ENCODE measurements at places on chromosomes 11 and 22. TPM values are rescaled to one million over a fixed set of nuclear protein-coding genes. Genes with fewer than 3 reads are reported as not detected.

The PVALB gene
- not detected for total RNA-seq

The SCT gene
- total RNA-seq = not detected

The GPHA2 gene
- not detected for total RNA-seq

DNA sequence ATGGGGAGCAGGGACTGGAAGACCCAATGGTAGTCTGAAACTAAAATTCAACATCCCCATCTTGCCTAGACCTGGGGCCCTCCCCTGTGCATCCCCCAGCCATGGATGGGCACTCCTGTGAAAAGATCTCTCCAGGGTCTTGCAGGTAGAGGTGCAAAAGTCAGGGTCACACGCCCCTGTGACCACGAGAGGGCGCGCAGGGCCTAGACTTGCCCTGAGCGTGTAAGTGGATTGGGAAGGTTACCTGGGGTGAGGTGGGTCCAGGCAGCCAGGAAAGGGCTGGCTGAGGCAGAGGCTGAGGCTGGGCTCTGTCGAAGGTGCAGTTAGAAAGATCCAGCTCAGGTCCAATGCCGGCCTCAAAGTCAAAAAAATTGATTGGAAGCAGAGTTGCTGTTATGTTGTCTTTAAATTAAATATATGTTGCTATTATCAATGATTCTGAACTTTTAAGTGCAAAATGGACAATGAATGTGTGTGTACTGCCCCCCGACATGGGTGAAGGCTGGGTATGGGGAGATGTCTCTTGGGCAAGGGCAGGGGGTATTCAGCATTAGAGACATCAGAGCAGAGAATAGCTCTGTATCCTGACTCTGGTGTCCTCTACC, 4.8 kb upstream of the POU2F3 start:
- no peaks in the 10 kb centered on the region for H3K36me3 ChIP-seq
- H3K4me3 ChIP-seq = no peak overlapping the region
- DNase-seq = peak; percentile 75
- H3K4me1 ChIP-seq = no peaks in the 10 kb centered on the region
- no peak overlapping the region for H3K27ac ChIP-seq
- peaks cover 4% of the 10 kb centered on the region for H3K27me3 ChIP-seq

DNA sequence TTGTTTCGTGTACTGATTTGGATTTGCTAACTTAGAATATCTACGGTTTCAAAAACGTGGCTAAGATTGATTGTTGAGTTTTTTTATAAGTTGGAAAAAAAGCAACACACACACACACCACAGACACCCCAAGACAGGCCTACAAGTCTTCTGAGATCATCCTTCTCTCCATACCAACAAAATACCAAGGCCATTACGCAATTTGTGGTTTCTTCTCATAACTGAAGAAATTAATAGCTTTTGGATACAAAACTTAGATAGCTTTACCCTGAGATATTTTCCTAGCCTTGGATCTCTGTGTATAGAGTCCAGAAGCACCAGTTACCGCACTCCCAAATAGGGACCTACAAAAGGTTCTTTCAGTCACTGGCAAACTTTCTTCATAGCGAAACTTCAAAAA, 113.6 kb downstream of the SIK3 start:
- DNase-seq = no peak
- H3K27ac ChIP-seq = peak overlapping the region; percentile 57
- H3K36me3 ChIP-seq = no peaks in the 10 kb centered on the region
- H3K4me3 ChIP-seq = no peak overlapping the region

- DNase-seq = peak; percentile 98
- H3K4me3 ChIP-seq = no peak overlapping the region
- no peaks in the 10 kb centered on the region for H3K27me3 ChIP-seq
- H3K4me1 ChIP-seq = peaks cover 11% of the 10 kb centered on the region
- H3K36me3 ChIP-seq = no peaks in the 10 kb centered on the region
- H3K27ac ChIP-seq = peak overlapping the region; percentile 93
Measured at GRCh38 chr11:12287374-12288211, 89.8 kb upstream of the PARVA start.

DNA sequence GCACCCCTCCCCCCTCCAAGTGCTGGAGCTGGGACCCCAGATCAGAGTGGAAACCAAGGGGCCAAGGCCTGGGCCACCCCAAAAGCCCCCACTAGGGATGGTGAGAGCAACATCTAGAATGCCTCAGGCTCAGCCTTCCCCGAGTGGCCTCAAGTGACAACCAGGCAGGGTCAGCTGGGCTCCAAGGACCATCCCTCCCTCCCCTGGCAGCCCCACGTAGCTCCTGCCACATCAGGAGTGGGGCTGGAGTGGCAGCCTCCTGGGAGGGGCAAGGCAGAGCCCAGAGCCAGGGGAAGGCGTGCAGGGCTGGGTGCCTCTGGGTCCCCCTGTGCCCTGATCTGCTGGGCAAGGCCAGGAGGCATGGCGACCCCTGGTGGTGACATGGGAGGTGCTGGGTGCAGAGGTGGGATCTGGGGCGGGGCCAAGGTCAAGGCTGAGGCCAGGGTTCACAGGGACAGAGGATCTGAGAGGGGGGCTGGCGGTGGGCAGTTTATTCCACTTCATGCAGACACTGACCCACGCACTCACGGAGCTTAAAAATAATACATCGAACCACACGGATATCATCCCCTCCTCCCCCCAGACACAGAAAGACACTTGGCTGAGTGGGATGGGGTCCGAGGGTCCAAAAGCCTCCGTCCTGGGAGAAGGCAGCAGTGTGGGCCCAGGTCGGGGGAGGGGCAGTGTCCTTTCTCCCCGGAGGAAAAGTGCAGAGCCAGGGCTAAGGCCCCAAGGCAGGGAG, 15.8 kb upstream of the EHD1 start:
- no peak overlapping the region for H3K4me3 ChIP-seq
- H3K27ac ChIP-seq = no peak overlapping the region
- no peak for DNase-seq
- no peaks in the 10 kb centered on the region for H3K4me1 ChIP-seq
- no peaks in the 10 kb centered on the region for H3K27me3 ChIP-seq

DNA sequence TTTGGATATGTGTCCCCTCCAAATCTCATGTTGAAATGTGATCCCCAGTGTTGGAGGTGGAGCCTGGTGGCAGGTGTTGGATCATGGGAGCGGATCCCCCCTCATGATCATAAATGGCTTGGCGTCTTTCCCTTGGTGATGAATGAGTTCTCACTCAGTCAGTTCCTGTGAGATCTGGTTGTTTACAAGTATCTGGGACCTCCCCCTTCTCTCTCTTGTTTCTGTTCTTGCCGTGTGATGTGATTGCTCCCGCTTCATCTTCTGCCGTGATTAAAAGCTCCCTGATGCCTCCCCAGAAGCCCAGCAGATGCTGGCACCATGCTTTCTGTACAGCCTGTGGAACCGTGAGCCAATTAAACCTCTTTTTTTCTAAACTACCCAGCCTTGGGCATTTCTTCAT, 102.2 kb downstream of the SEZ6L start:
- H3K27me3 ChIP-seq = no peaks in the 10 kb centered on the region
- no peaks in the 10 kb centered on the region for H3K4me1 ChIP-seq
- H3K36me3 ChIP-seq = no peaks in the 10 kb centered on the region
- DNase-seq = no peak
- no peak overlapping the region for H3K4me3 ChIP-seq

GRCh38 chr22:44000123-44000522, 24.0 kb upstream of the PARVB start:
- H3K27ac ChIP-seq = no peak overlapping the region
- DNase-seq = no peak
- H3K4me1 ChIP-seq = no peaks in the 10 kb centered on the region

DNA sequence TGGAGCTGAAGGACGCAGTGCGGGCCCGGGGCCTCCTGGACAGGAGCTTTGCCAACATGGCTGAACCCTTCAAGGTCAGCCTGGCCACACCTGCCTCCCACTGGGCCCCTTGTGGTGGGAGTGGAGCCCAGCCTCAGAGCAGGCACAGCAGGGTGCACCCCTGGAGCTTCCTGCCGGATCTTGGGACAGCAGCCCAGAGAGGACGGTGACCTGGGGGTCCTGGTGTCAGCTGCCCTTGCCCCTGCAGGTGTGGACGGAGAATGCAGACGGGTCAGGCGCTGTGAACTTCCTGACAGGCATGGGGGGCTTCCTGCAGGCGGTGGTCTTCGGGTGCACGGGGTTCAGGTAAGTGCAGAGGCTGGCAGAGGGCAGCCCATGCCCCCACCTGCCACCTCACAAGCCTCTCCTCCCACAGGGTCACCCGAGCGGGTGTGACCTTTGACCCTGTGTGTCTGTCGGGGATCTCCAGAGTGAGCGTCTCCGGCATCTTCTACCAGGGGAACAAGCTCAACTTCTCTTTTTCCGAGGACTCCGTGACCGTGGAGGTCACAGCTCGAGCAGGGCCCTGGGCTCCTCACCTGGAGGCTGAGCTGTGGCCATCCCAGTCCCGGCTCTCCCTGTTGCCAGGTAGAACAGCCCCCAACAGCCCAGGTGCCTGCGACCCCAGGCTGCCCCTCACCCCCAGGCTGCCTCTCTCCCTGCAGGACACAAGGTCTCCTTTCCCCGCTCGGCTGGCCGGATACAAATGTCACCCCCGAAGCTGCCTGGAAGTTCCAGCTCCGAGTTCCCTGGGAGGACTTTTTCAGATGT, 5.1 kb downstream of the PGGHG start:
- H3K4me3 ChIP-seq = no peak overlapping the region
- no peaks in the 10 kb centered on the region for H3K27me3 ChIP-seq
- H3K4me1 ChIP-seq = peaks cover 9% of the 10 kb centered on the region

DNA sequence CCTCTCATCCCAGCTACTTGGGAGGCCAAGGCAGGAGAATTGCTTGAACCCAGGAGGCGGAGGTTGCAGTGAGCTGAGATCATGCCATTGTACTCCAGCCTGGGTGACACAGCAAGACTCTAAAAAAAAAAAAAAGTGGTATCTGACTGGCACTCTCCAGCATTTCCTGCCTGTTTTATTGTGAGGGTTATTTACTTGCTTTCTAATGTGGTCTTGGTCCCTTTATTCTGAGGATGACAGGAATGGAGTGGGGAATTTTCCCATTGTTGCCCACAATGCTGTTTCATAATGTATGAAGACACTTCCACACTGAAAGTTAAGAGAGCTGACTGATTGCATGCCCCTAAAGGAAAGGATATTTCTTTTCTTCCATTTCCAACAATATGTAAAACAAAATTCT, 286.5 kb upstream of the MTNR1B start:
- H3K27me3 ChIP-seq = no peaks in the 10 kb centered on the region
- H3K4me1 ChIP-seq = no peaks in the 10 kb centered on the region
- H3K4me3 ChIP-seq = no peak overlapping the region
- H3K27ac ChIP-seq = no peak overlapping the region
- no peak for DNase-seq
- H3K36me3 ChIP-seq = no peaks in the 10 kb centered on the region

GRCh38 chr11:124667601-124668000, 5.9 kb downstream of the SIAE start:
- H3K4me3 ChIP-seq = no peak overlapping the region
- H3K4me1 ChIP-seq = no peaks in the 10 kb centered on the region
- H3K27me3 ChIP-seq = no peaks in the 10 kb centered on the region
- H3K27ac ChIP-seq = no peak overlapping the region
- no peak for DNase-seq
- no peaks in the 10 kb centered on the region for H3K36me3 ChIP-seq

DNA sequence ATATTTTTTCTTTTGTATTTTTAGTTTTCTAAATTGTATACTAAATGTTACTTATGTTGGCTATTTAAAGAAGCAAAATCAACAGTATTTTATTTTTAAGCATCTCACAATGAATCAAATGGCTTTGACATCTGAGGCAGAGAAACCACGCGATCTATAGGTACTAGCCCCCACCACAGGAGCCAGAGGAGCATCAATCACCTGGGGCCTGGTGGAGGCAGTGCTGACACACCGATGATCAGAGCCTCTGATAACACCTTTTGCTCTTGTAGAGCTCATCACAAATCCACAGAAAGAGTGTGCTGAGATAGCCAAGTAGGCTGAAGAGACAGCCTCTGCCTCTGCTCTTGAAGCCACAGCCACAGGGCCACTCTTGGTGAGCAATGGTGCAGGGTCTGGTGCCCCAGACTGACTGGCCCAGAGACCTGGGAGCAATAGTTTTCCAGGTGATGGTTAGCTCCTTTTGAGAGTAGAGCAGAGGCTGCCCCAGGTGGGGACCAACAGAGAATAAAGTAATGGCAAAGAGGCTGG, 25.2 kb downstream of the HIRA start:
- H3K27me3 ChIP-seq = no peaks in the 10 kb centered on the region
- no peak overlapping the region for H3K27ac ChIP-seq
- H3K36me3 ChIP-seq = peaks cover 55% of the 10 kb centered on the region
- H3K4me3 ChIP-seq = no peak overlapping the region
- H3K4me1 ChIP-seq = no peaks in the 10 kb centered on the region
- no peak for DNase-seq

DNA sequence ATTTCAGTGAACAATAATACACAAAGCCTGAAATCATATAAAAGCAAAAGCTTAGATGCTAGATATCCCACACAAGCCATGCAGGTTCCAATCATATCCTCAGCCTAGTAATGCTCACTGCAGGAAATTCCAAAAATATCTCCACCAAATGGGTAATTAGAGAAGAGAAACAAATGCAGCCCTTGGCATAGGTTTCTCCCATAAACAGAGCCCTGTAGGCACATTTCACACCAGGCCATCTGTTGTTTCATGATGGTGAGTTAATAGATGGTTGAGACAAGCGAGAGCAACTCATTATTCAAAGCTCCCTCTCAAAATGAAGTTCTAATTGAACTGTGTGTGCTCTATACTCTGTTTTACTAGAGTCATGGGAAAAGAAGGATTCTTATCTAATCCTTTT, 154.6 kb upstream of the TRPC6 start:
- no peaks in the 10 kb centered on the region for H3K36me3 ChIP-seq
- no peaks in the 10 kb centered on the region for H3K27me3 ChIP-seq
- H3K4me3 ChIP-seq = no peak overlapping the region
- H3K4me1 ChIP-seq = no peaks in the 10 kb centered on the region
- DNase-seq = no peak
